ENCODE measurements at places on chromosomes 7 and 10. TPM values are rescaled to one million over a fixed set of nuclear protein-coding genes. Genes with fewer than 3 reads are reported as not detected.

- peak; percentile 38 for DNase-seq
- H3K4me1 ChIP-seq: peaks cover 62% of the 10 kb centered on the region
- H3K27me3 ChIP-seq: no peaks in the 10 kb centered on the region
- H3K4me3 ChIP-seq: no peak overlapping the region
- H3K36me3 ChIP-seq: no peaks in the 10 kb centered on the region
- no peak overlapping the region for H3K27ac ChIP-seq
These were observed 21.5 kb downstream of the C10orf105 start for GRCh38 chr10:71697938-71698709.

The CALML5 gene
- total RNA-seq: not detected

The PDK4 gene
- total RNA-seq: 0.21 TPM

DNA sequence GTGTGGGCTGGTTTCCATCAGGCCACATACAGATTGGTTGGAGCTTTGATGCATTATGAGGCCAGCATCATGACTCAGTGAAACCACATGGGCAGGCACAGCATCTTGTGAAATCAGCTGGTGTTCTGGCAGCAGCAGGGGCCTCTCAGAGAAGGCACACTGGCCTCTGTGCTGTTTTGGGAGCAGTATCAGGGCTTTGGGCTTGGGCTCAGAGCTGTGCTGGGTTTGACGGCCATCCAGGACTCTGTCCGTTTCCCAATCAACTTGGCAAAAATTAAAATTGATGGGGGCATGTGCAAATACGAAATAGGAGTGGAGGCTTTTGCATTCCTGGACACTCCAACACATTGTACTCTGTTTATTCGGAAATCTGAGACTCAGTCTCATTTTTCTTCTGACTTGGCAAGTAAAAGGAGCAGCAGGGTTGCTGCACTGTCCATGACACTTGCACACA is 190.9 kb downstream of the BMPER start:
- no peaks in the 10 kb centered on the region for H3K36me3 ChIP-seq
- H3K4me1 ChIP-seq: no peaks in the 10 kb centered on the region
- H3K27me3 ChIP-seq: no peaks in the 10 kb centered on the region

GRCh38 chr10:73743327-73743904 is 756 bp upstream of the SEC24C start:
- H3K27ac ChIP-seq: peak overlapping the region; percentile 97
- no peaks in the 10 kb centered on the region for H3K36me3 ChIP-seq
- peaks cover 11% of the 10 kb centered on the region for H3K4me1 ChIP-seq

- DNase-seq: no peak
- no peak overlapping the region for H3K27ac ChIP-seq
- no peak overlapping the region for H3K4me3 ChIP-seq
- no peaks in the 10 kb centered on the region for H3K36me3 ChIP-seq
- no peaks in the 10 kb centered on the region for H3K27me3 ChIP-seq
- H3K4me1 ChIP-seq: no peaks in the 10 kb centered on the region
These were observed 112.1 kb downstream of the ACTR3B start for GRCh38 chr7:152871678-152872060.

- no peak for DNase-seq
- H3K4me3 ChIP-seq: no peak overlapping the region
- peaks cover 17% of the 10 kb centered on the region for H3K4me1 ChIP-seq
- H3K27me3 ChIP-seq: no peaks in the 10 kb centered on the region
These were observed 1.9 kb upstream of the VOPP1 start for GRCh38 chr7:55574051-55574717.

The ITGB8 gene
- total RNA-seq: 3.2 TPM

- H3K36me3 ChIP-seq: peaks cover 2% of the 10 kb centered on the region
- no peak overlapping the region for H3K27ac ChIP-seq
- H3K27me3 ChIP-seq: no peaks in the 10 kb centered on the region
These were observed 51.9 kb downstream of the MTPN start for GRCh38 chr7:135925210-135925609.

The UFSP1 gene
- 5.6 TPM for total RNA-seq

DNA sequence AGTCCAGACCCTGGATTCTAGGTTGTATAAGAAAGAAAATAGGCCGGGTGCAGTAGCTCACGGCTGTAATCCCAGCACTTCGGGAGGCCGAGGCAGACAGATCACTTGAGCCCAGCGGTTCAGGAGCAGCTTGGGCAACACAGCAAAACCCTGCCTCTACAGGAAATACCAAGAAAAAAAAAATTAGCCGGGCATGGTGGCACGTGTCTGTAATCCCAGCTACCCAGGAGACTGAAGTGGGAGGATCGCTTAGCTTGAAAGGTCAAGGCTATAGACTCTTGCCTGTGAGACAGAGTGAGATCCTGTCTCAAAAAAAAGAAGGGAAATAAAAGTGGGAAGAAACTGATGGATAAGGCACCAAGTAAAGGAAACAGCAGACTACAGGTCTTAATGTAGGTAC is 287.9 kb upstream of the KLF14 start:
- peak overlapping the region; percentile 80 for H3K27ac ChIP-seq
- H3K4me3 ChIP-seq: peak overlapping the region; percentile 33
- DNase-seq: no peak

DNA sequence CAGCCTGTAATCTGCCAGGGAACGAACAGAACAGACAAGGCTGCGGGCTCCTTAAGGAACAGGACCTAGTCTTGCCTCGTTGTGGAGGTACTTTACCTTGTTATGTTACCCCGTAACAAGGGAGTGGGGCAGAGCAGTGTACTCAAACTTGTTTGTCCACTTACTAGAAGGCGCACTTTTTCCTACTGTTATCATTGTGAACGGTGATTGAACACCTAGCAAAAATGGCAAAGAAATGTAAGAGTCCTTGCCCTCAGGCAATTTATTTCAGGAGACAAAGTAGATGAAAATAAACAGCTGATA is 620 bp upstream of the IMPDH1 start:
- peak overlapping the region; percentile 90 for H3K4me3 ChIP-seq
- no peak overlapping the region for H3K27ac ChIP-seq
- H3K36me3 ChIP-seq: no peaks in the 10 kb centered on the region
- H3K4me1 ChIP-seq: peaks cover 8% of the 10 kb centered on the region
- DNase-seq: no peak

The ARMC10 gene
- total RNA-seq: 21.3 TPM

GRCh38 chr10:123967626-123968243 is 76.1 kb upstream of the CPXM2 start:
- no peaks in the 10 kb centered on the region for H3K36me3 ChIP-seq
- no peaks in the 10 kb centered on the region for H3K4me1 ChIP-seq
- H3K27me3 ChIP-seq: no peaks in the 10 kb centered on the region

GRCh38 chr7:80517282-80517747 is 5.5 kb upstream of the GNAT3 start:
- no peak overlapping the region for H3K4me3 ChIP-seq
- H3K27me3 ChIP-seq: no peaks in the 10 kb centered on the region
- H3K36me3 ChIP-seq: no peaks in the 10 kb centered on the region
- no peak for DNase-seq

- no peaks in the 10 kb centered on the region for H3K27me3 ChIP-seq
- DNase-seq: no peak
- H3K4me1 ChIP-seq: no peaks in the 10 kb centered on the region
- H3K27ac ChIP-seq: no peak overlapping the region
These were observed 26.1 kb downstream of the IFIT5 start for GRCh38 chr10:89440226-89441009.

DNA sequence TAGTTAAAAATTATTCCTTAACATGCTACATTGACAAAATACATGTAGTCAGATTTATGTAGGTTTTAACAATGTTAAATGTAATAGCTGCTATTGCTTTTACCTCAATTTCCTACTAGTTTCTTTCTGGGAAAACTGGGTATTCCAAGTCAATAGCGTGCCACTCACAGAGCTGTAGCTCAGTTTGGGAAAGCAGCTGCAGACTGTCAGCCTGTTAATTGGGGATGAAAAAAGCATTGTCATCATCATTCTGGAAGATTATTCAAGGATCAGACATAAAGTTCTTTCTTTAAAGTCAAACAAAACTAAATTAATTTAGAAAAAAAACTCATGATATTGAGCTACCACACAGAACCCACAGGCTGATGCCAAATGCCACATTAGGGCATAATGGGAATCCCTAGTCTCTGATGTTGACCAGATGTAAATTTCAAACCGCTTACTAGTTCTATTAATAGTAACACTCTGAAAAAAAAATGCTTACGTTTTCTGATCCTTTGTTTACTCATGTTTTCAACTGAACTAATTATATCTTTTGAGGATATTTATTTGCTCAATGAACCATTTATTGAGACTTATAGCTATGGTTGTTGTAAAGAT is 19.6 kb upstream of the AGMO start:
- no peaks in the 10 kb centered on the region for H3K36me3 ChIP-seq
- H3K4me1 ChIP-seq: no peaks in the 10 kb centered on the region
- DNase-seq: no peak
- no peak overlapping the region for H3K27ac ChIP-seq

GRCh38 chr10:13143766-13144165 is 17.6 kb upstream of the MCM10 start:
- no peak overlapping the region for H3K27ac ChIP-seq
- H3K4me1 ChIP-seq: no peaks in the 10 kb centered on the region
- no peak overlapping the region for H3K4me3 ChIP-seq
- H3K36me3 ChIP-seq: no peaks in the 10 kb centered on the region
- DNase-seq: no peak

GRCh38 chr10:31936086-31936485 is 7.5 kb upstream of the ARHGAP12 start:
- no peaks in the 10 kb centered on the region for H3K4me1 ChIP-seq
- no peak for DNase-seq
- H3K4me3 ChIP-seq: no peak overlapping the region
- no peaks in the 10 kb centered on the region for H3K27me3 ChIP-seq
- H3K27ac ChIP-seq: no peak overlapping the region
- no peaks in the 10 kb centered on the region for H3K36me3 ChIP-seq

The SFR1 gene
- 9.0 TPM for total RNA-seq

The BUB3 gene
- total RNA-seq: 252 TPM

The AKAP9 gene
- total RNA-seq: 27.8 TPM

- DNase-seq: no peak
- no peaks in the 10 kb centered on the region for H3K4me1 ChIP-seq
- no peaks in the 10 kb centered on the region for H3K27me3 ChIP-seq
- no peaks in the 10 kb centered on the region for H3K36me3 ChIP-seq
- no peak within 1 kb of the TSS for H3K27ac ChIP-seq
These were observed at the start of gene FRMD4A for GRCh38 chr10:14330388-14331061. TSS of gene FRMD4A (minus strand) at chr10:14330924.

DNA sequence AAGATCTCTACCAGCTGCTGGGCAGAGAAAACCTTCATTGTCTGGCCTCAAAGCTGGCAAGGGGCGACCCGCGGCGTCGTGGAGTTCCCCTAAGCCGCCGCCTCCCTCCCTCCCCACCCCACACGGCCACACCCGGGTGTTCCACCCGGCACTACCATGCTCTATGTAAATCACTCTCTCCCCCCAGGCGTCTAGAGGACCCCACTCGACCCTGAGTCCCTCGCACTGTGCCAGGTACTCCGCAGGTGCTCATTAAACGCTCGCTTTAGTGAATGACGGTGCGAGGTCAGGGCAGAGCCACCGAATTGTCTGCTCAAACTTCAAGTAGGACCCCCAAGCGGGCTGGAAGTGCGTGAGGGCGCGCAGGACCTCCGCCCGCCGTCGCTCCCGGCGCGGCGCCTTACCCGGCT is 628 bp downstream of the PARP12 start:
- H3K4me1 ChIP-seq: peaks cover 11% of the 10 kb centered on the region
- peak overlapping the region; percentile 74 for H3K4me3 ChIP-seq
- H3K36me3 ChIP-seq: no peaks in the 10 kb centered on the region
- no peak for DNase-seq
- no peak overlapping the region for H3K27ac ChIP-seq

- no peaks in the 10 kb centered on the region for H3K27me3 ChIP-seq
- DNase-seq: no peak
- H3K4me1 ChIP-seq: peaks cover 53% of the 10 kb centered on the region
- H3K27ac ChIP-seq: no peak overlapping the region
These were observed 29.7 kb downstream of the CCDC6 start for GRCh38 chr10:59876695-59877094.

Data from GM12878 (cell line).